Forelimb muscle (tissue), 1 donor: ENCODE measurements at places on chromosomes 7 and 10. TPM values are rescaled to one million over a fixed set of nuclear protein-coding genes. Genes with fewer than 3 reads are reported as not detected.

LBX1 gene
- 9.6 TPM for polyA plus RNA-seq

RTKN2 gene
- polyA plus RNA-seq, result 4.5 TPM

H2BK1 gene
- polyA plus RNA-seq, result not detected

GRCh38 chr10:35728341-35728740 lies 86.2 kb upstream of the FZD8 start:
- DNase-seq, result no peak

DNA sequence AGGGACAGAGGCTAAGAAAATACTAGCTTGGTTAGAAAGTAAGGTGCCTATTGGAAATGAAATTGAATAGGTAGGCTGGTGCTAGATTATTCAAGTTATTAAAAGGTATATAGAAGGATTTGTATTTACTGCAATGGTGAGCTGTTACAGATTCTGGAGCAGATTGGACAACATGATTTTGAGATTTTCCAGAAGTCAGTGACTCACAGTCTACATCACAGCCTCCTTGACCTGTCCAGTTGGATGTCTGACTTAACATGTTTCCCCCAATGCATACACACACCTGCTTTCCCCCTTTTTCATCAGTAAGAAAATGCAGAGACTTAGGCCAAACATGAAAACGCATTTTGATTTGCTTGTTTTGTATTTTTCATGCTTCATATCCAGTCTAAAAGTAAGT lies 33.4 kb downstream of the STARD3NL start:
- no peak for DNase-seq

GRCh38 chr10:80964955-80965614 lies 427.4 kb downstream of the SH2D4B start:
- no peak for DNase-seq

DNA sequence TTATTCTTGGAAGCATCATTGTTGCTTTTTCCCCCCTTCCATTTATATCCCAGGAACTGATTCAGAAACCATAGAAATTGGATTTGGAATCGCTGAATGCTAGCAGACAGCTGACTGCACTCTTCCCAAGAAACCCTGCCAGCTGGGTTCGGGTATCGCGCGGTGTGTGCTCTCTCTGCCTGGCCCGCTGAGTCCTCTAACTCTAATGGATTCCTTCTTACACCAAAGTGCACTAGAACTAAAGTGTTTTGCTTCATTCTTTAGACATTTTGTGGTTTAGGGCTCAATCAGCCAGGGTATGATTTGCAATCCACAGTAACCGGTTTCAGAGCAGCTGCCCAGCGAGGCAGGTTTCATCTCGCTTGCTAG lies 92.2 kb downstream of the EGFR start:
- peak; percentile 72 for DNase-seq

GIMAP8 gene
- polyA plus RNA-seq, result 6.1 TPM

DNA sequence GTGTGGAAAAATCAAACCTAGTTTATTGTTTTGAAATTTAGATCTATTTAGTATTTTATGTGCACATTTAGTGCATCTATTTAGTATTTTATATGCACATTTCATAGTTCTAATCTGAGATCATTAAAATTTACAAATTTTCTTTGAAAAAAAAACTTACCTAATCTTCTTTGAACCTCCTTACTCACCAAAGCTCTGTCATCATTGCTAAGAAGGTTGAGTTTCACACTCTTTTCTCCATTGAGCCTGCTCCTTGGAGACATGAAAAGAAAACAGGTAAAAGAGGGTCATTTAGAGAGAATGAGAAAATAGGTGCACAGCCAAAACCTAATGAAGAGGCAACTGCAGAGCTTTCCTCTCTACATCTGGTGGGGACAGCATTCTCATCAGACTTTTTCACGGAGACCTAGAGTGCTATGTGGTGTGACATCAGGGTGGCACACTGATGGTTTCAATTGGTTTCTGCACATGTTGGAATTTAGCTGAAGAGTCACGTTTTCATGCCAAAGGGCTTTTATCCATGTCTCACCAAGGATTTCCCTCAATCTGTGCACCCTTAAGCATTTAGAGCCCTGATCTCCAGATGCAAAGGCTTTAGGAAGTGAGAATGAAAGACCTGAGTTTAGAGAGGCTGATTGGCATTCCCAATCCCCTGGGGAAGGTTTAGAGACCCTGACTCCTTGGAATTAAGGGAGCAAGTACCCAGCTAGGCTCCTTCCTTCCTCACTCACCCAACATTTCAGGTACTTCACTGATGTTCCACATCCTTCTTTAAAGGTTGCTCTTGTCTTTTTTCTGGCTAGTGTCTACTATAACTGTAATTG lies 89.2 kb upstream of the CAPZA2 start:
- DNase-seq, result no peak

DNA sequence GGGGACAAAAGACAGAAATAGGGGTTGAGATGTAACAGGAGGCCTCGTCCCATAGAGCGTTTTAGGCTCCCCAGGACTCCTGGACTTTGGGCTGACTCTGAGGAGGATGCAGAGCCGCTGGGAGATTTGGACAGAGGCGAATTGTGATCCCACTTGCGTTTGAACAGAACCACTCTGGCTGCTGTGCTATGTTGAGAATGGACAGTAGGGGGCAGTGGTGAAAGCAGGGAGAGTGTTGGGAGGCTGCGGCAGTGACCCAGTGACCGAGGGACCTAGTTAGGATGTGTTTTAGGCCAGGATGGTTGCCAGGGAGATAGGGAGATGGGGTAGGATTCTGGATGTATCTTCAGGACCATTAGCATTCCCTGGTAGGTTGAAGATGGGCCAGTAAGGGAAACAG lies 271.6 kb downstream of the CCDC3 start:
- no peak for DNase-seq

CLDN4 gene
- 0.49 TPM for polyA plus RNA-seq

DNA sequence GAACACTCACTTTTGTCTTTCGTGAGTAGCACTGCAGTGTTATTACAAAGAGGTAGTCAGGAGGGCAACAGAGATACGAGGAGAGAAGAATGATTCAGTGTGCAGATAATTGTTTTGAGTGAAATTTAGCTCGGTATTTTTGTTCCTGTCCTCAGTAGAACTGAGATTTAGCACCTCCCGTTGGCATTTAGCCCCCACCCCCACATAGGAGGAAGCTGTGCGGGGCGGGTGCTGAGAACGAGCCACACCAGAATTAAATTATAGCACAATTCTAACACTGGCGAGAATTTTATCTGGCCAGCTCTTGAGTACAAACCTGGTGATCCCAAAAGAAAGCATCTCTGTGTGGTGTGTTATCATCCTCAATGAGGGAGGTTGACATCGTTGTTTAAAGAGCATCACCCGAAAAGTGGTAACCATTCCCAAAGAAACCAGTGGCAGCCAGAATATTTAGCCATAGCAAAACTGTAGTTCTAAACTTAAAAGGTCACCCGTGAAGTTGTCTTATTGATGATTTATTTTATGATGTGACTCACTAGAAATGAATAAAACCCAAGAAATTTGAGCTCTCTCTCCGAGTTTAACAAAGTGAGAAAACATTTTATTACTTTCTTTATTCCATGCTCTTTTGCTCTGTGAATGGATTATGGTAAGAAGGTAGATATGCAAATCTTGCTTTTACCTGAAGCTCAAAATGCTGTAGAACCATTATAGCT lies 612.2 kb downstream of the SUGCT start:
- DNase-seq, result no peak

GRCh38 chr10:101354328-101355071 lies 535 bp downstream of the BTRC start:
- DNase-seq, result no peak

LRIT1 gene
- not detected for polyA plus RNA-seq

DNA sequence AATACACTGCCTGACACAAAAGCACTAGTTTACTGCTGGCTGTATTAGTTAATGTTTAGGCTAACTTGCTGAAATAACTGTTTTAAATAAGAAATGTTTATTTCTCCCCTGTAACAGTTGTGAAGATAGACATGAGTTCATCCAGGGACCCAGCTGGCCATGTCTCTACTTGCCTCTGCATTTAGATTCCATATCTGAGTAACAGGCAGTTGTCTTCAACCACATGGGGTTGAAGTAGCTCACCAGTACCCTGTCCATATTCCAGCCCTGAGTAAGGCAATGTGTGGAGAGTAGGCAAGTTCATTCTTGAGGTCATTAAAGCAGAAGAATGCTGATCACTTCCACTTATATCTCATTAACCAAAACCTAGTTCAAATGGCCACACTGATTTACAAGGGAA lies 31.1 kb upstream of the RSBN1L start:
- DNase-seq, result no peak

DNA sequence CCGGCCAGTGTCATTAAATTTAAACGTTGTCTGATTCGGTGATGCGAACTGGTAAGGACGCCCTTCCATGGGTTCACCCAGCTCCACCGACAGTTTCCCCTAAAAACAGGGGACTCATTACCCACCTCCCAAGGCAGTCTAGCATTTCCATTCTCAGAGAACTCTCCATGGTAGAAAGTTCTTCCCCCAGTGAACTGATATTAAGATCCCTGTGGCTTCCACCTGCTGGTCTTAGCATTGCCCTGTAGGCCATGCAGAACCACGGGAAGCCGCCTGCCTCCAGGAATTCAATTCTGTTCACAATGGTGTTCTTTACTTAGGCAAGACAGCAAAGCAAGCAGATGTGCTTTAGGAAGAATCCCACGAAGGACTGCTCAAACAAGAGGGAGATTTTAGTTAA lies 128.9 kb upstream of the NANOS1 start:
- DNase-seq, result no peak

CRPPA gene
- polyA plus RNA-seq, result 3.9 TPM

PIK3CG gene
- polyA plus RNA-seq, result 2.1 TPM

- DNase-seq, result no peak
Measured at GRCh38 chr7:78345293-78345911, 546.8 kb downstream of the PHTF2 start.

- no peak for DNase-seq
Measured at GRCh38 chr10:78813998-78814399, 254.8 kb upstream of the ZMIZ1 start.

GRCh38 chr7:111098011-111098925 lies 7.3 kb downstream of the LRRN3 start:
- DNase-seq, result no peak

GRCh38 chr7:36792421-36792820 lies 68.1 kb upstream of the AOAH start:
- no peak for DNase-seq

- DNase-seq, result no peak
Measured at GRCh38 chr7:92056286-92056685, 78.0 kb downstream of the CYP51A1 start.

NKX6-2 gene
- polyA plus RNA-seq, result 2.6 TPM

- no peak for DNase-seq
Measured at GRCh38 chr7:130903358-130903974, 169.5 kb upstream of the KLF14 start.

DNA sequence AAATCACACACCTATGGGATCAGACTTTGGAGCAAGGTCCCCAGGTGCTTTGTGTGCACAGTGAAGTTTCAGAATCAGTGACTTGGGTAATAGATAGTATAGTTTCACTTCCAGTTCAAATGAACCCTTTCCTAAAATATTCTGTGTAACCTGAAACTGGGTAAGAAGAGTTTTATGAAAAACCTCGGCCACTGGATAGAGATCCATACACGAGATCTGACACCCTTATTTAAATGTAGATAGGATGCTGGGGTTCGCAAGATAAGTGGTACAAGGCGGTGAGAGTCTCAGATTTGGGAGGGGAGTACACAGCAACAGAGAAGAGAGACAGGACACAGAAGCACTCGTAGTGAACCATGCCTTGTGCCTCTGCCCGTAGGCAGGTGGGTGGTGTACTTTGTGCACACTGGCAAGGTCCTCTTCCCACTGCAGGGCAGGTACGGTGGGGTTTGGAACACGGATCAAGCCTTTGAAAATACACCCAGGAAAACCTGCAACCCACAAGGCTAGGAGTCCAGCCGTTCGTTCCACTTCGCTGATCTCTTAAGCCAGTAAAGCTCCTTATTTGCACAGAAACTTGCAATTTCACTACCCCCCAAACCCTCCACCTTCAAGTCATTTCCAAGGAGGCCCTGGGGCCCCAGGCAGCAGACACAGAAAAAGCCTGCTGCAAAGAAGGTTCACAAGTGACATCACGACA lies 162.8 kb downstream of the USP6NL start:
- no peak for DNase-seq

DNA sequence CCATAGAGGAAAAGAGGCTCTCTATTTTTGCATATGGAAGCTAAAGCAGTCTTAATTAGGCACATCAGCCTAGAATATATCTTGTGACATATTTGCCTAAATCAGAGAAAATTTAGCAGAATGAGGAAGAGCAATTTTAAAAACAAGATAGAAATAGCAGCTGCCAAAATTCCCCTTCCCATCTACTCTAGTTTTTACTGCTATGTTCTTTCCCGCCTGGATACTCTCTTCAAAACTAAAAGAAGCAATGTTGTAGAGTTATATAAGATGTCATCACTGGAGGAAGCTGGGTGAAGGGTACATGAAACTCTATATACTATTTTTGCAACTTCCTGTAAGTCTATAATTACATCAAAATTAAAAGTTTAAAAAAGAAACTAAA lies 87.0 kb downstream of the ARMH3 start:
- DNase-seq, result no peak

RGS10 gene
- 35.7 TPM for polyA plus RNA-seq

- no peak for DNase-seq
Measured at GRCh38 chr10:110395350-110396283, 90.9 kb upstream of the SMNDC1 start.

GRCh38 chr7:131057794-131058070 lies 269.9 kb upstream of the MKLN1 start:
- no peak for DNase-seq

DNA sequence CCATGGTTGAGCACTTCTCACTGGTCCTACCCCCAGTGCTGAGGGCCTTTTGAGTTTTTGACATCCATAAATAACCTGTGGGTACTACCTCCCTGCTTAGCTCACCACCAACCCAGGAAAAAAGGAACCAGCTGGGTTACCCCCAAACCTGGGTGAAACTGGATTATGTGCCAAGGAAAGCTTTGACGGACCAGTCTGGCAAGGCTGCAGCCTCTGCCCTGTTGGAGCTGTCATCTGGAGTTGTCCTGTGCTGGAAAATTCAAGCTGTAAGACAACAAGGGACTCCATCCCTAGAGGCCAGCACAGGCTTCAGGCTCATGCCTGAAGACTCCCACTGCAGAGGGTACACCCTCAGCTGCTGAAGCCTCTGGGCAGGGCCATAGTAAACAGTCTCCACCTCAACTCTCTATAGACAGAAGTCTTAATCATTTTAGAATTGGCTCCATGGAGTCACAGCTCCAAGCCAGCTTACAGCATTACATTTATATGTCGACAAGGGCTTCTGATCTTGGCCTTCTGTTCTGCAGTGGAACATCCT lies 115.5 kb upstream of the AFAP1L2 start:
- DNase-seq, result no peak

DNA sequence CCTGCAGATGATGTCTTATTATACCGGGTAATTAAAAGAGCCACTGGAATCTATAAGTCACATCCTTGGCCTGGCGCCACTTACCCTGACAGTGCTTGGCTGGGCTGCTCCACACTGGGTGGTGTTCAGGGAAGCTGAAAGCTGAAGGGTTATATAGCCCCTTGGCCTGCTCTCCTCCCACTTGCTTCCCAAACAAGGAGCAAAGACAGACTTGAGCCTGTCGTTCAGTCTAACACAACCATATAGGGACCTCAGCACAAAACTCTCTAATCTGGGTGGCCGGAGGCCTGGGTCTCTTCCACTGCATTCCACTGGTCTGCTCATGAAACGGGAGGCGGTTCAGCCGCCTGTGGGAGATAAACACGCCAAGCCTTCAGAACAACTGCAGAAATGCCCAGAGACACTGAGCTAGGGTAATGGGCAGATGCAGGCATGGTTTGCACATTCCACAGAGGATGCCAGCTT lies at the start of gene ACTA2:
TSS of gene ACTA2 (minus strand) at position 127 of the 465 bp plus-strand sequence. CDS start 3,843 bp downstream, outside the sequence.
- no peak for DNase-seq
